ENCODE measurements at places on chromosomes 3 and 15.
A peak's percentile ranks its signal among the peaks of the same experiment; 100 is the strongest.

DNA sequence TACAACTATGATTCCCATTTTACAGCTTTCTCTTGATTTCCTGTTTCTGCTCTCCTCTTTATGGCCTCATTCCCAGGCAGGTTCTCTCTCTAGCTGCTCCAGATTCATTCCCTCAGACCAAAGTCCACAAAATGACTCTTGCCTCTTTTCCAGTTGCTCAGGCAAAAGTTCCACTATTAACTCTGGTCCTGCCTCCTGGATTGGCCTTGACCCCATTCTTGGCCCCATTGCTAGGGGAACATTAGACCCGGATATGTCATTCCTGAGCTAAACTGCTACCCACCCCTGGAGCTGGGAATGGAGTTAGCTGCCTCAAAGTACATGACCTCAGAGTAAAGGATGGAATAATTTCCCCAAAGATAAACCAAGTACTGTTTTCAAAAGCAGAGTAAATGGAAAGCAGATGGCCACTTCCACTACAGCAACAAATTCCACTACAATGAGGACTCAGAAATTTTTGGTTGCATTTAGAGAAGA lies 73.0 kb upstream of the GAP43 start:
- DNase-seq: no peak

- no peak for DNase-seq
Measured at GRCh38 chr15:96086164-96086563, 244.3 kb upstream of the NR2F2 start.

- DNase-seq: no peak
Measured at GRCh38 chr3:71514621-71515020, 68.9 kb downstream of the FOXP1 start.

DNA sequence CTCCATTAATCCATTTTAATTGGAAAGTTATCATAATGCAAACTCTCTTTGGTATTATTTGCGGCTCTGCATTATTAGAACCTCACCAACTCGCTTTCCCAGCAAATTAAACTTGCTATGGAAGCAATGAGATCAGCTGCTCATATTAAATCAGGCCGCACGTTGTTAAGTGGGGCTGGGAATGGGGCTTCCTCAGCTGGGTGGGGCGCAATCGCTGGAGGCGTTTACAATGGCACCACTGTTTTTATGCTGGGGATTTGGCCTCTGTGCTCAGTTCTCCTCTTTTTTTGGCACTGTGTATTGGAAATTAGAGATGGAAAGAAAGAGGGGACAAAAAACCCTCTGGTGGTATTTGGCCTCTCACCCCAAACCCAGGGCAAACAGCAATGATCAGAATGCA lies 72.2 kb downstream of the RPLP1 start:
- DNase-seq: peak; percentile 14

DNA sequence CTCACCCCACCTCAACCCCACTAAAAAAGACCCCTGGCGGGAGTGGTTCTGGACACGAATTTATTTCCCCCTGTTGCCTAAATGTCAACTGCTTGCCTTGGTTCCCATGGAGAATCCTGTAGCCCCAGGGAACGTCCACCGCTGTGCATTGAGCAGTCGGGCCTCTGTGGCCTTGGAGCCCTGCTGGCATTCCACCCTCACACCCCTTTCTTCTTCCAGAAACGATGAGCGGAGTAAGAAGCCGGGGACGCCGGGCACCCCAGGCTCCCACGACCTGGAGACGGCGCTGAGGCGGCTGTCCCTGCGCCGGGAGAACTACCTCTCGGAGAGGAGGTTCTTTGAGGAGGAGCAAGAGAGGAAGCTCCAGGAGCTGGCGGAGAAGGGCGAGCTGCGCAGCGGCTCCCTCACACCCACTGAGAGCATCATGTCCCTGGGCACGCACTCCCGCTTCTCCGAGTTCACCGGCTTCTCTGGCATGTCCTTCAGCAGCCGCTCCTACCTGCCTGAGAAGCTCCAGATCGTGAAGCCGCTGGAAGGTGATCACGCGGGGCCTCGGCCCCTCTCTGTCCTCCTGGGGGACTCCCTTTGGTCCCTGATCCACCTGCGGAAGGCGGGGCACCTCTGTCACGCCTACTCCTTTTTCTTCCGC lies 63.6 kb downstream of the CCK start:
- no peak for DNase-seq
